ENCODE measurements at places on chromosomes 1 and 21.

DNA sequence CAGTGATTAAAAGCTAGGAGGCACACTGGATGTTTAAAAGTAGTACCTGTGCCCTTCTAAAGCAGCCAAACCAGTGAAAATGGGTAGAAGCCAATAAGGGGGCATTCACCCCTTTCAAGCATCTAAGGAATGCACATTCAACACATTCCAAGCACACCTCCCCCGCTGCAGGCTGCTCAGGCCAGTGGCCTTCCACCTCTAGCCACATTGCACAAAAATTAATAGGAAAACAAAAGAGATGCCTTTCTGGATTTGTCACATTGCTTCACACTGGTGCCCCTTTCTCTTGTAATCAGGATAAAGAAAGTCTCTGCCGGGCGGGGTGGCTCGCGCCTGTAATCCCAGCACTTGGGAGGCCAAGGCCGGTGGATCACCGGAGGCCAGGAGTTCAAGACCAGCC, 834.0 kb downstream of the USP25 start:
- no peak for DNase-seq

DNA sequence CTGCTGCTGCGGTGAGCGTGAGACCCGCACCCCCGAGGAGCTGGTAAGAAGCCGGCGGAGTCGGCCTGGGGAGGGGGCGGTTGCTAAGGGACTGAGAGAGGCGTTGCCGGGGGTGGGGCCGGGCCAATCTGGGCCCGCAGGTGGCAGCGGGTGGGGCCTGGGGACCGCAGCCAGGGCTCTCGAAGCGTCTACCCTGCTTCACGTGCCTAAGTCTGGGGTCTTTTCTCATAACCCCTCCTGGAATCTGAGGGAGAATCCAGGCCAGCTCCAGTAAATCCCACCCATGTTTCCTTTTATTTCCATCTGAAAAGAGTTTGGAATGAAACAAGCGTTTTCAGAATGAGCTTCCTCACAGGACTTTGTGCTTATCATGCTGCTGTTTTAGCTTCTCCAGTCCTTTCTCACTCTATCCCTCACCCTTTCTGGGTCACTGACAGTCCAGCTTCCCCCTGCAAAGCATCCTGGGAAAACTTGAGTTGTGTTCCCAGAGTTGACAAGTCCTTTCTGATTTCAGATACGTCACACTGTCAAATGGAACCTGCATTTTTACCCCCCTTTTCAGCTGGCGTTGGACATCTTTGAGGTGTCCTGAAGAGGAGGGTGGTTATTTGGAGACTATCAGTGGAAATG, 431 bp downstream of the CLCN6 start:
- peak; percentile 18 for DNase-seq

DNA sequence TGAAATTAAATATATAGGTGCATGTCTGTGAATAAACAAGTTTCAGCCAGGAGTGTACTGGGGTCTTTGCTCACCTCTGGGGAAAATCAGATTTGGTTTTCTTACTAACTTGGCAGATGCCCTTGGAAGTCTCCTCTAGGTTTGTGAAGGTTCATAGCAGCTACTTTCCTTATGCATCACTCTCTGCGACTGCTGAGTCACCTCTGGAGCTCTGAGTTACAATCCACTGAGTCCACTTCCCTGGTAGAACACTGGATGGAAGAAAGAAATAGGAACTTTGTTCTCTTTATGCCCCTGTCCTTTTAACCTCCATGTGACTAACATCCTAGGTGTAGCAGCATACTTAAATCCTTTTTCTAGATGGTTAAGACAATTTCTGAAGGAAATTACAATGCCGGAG, 4.4 kb upstream of the FASLG start:
- DNase-seq = peak; percentile 59

- no peak for DNase-seq
Observed at GRCh38 chr1:115714572-115715141, 53.9 kb downstream of the CASQ2 start.

DNA sequence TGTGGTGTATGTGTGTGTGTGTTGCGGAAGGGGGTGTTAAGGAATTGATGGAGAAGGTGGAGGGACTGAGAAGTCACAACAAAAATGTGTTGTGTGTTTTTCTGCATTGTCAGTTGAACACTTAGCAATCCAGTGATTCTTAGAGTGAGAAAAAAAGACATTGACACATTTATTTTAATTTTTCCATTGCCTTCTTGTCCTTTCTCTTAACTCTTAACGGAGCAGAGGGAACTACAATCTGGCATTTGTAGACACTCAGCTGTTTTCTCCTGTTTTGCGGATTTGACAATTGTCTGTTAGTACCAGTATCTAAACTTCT, 725 bp downstream of the C1orf53 start:
- DNase-seq = no peak

- peak; percentile 89 for DNase-seq
Observed at GRCh38 chr21:25561668-25562641, 45.3 kb downstream of the MRPL39 start.

DNA sequence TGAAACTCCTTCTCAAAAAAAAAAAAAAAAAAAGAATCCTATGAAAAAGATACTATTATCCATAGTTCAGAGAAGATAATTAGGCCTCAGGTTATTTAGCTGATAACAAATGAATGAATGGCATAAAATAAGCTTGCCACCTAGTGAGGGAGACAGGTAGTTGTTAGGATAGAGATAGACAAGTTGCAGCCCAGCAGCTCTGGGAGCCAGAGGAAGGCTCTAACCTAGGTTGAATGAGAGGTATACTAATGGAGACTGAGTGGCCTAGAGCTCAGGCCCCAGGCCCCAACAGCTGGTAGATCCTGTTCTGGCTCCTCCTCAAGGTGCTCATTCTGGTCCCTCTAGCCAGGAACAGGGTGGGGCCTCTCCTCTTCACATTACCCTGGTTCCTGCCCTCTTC, 20.6 kb upstream of the RSPO1 start:
- DNase-seq = no peak

DNA sequence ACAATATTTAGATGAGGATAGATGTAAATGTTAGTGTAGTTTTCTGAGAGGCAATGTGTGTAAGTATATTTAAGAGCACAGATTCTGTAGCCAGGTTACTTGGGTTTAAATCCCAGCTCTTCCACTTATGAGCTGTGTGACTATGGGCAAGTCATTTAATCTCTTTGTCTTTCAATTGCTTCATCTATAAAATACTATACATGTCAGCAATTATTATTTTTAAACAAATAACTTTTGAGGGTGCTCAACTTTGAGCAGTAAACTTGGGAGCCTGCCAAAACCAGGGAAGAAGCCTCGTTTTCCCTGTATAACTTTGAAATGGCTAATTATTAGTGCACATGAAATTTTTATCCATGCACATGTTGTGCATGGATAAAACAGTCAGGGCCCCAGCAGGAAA, 222.8 kb downstream of the FOXD2 start:
- no peak for DNase-seq

GRCh38 chr1:219657186-219657585, 44.3 kb upstream of the ZC3H11B start:
- DNase-seq = no peak

- DNase-seq = no peak
Observed at GRCh38 chr1:239761509-239761908, 330.2 kb upstream of the FMN2 start.

DNA sequence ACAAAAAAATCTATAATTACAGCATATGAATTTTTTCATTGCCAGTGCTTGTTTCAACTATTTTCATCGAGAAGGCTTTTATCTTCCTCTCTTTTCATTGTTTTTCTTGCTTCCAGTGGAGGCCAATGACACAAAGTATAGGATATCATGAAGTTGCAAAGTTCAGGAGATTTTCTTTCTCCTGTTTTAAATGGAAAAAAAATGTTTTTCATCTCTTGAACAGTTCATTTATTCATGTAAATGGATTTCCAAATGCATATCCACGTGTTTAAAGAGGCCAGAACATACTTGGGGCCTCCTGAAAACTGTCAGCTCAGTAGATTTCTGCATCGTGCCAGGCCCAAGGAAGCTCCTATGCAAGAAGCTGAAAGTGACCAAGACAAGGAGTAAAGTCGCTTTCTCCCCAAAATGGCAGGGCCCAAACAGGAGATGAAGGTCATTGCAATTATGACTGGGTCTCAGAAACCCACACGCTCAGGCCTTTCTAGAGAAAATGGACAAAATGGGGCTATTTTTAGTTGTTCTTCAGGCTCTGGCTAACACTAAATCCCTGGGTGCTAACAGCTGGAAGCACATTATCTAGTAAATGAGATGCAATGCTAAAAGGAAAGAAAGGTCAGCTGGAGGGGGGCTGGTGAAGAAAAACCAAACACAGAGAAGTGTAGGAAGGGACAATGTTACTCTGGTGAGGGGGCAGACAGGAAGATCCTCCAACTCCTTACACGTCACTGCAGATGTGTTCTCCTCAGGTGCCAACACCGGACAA, 136.9 kb upstream of the C8B start:
- no peak for DNase-seq

DNA sequence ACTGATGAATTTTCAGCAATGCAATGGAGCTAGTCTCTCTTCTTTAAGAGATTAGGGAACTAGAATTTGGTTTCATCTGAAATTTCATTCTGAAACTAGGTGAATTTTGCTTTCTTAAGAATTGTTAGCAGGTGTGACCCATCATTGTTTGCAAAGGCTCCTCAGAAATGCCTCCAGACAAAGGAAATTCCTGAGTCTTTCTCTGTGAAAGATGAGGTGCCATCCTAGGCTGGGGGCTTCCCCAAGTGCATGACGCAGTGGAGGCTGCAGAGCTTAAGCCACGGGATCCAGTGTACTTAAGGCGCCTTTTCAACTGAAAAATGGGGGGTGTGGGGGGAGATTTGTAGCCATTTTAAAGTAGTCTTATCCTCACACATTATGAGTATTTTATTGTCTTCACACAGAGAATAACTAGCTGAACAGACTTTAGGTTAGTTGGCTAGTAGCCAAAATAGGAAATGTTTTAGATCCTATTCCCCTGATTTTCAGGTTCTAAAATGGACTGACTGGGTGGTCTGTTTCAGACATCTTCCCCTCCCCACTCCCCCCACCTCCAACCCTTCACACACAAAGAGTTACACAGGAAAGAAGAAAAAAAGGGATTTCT, 202.0 kb downstream of the NFIA start:
- peak; percentile 21 for DNase-seq

GRCh38 chr1:179082333-179082998, 596 bp downstream of the TOR3A start:
- DNase-seq = peak; percentile 43

GRCh38 chr1:229079016-229079595, 191.8 kb upstream of the RAB4A start:
- no peak for DNase-seq

DNA sequence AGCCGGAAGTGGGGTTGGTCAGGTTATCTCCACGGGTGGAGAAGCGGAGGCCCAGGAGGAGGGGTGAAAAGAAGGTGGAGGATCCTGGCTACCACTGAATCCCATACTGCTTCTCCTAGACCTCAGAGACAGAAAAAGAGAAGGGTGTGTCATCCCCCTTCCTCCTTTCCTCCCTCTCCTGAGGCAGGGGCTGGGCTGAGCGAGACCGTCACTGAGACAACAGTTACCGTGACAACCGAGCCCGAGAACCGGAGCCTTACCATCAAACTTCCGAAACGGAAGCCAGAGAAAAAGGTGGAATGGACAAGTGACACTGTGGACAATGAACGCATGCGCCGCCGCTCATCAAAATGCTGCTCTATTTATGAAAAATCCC, 42.1 kb upstream of the NBPF3 start:
- peak; percentile 44 for DNase-seq

- no peak for DNase-seq
Observed at GRCh38 chr1:10613340-10613739, 138.6 kb downstream of the PEX14 start.

- no peak for DNase-seq
Observed at GRCh38 chr21:15430577-15430976, 299.2 kb upstream of the USP25 start.

DNA sequence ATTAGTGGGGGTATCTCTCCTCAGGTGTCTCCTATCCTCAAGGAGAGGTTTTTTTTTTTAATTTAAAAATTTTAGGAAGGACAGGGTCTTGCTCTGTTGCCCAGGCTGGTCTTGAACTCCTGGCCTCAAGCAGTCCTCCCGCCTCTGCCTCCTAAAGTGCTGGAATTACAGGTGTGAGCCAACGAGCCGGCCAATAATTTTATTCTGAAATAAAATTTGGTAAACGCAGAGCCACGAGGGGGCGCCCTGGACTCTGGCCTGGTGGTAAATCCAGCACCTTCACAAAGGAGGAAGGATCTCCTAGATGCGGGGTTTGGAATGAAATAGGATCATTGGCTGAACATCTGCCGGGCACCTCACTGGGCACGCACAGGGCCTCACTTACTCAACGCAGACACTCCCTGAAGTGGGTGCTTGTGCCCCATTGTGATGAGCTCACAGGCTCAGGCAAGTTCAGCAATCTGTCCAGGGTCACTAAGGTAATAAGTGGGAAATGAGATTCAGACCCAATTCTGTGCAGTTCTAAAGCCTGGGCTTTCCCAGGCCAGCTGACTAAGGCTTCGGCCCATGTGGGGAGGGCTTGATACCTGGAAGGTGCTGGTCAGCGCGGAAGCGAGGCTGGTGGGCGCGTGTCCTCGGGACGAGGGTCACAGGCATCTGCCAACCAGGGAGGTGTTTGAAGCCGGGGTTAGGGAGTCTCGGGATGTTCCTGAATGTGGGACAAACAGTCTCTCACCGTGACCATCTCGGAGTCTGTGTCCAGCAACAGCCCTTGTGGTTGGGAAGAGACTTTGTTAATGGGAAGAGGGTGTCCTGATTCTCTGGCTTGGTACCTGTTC, 32.7 kb upstream of the ETV3 start:
- DNase-seq = peak; percentile 57

DNA sequence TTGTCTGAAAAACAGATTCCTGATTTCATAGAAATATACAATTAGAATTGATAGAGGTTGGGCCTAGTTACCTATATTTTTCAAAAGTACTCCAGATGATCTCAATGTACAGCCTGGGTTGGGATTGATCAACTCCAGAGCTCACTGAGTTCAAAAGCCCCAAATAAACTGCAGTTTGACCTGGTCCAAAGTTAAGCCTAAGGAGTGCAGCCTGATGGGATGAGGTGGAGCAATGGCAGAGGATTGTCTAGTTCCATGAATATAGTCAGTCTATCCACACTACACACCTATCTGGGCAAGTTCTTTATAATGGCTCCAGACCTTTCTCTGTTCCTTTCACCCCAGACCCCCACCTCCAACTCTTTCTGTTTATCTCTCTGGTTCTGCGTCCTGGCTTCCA, 49.2 kb downstream of the C8A start:
- DNase-seq = no peak

GRCh38 chr1:52994656-52995055, 67.4 kb upstream of the PODN start:
- no peak for DNase-seq

- no peak for DNase-seq
Observed at GRCh38 chr1:170657275-170657853, 6.6 kb upstream of the PRRX1 start.

GRCh38 chr1:208234721-208235120, 9.5 kb downstream of the PLXNA2 start:
- no peak for DNase-seq

DNA sequence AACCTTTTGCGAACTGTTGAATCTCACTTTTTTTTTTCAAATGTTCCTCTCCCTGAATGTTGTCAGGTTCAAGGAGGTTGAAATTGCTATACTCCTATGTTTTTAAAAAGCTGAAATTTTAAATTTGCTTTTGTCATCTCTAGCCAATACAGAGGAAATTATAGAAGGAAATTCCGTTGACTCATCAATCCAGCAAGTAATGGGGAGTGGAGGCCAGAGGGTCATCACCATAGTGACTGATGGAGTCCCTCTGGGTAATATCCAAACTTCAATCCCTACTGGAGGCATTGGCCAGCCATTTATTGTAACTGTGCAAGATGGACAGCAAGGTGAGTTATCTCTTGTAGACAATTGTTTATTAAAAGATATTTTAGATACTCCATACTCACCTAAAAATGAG, 36.3 kb downstream of the GABPB2 start:
- DNase-seq = no peak

- no peak for DNase-seq
Observed at GRCh38 chr1:94852788-94853187, 32.6 kb downstream of the SLC44A3 start.

Data from activated CD4-positive, alpha-beta memory T cell treated with anti-CD3 and anti-CD28 coated beads for 36 hours (primary cell).